MCF 10A (cell line): ENCODE measurements at places on chromosomes 3 and 15. TPM values are rescaled to one million over a fixed set of nuclear protein-coding genes. Genes with fewer than 3 reads are reported as not detected.

The CCDC54 gene
- not detected in 2 replicates for total RNA-seq

The C3orf20 gene
- 0.15 TPM in 1 of 2 replicates, not detected in the other for total RNA-seq

The CCNB2 gene
- 25.7 and 54.1 TPM in 2 replicates for total RNA-seq

The OR5K2 gene
- total RNA-seq, result not detected in 2 replicates
